Right lung (tissue), 10 donors: ENCODE measurements at places on chromosomes 11 and 22. TPM values are rescaled to one million over a fixed set of nuclear protein-coding genes. Genes with fewer than 3 reads are reported as not detected.

OR2AG2 gene
- polyA plus RNA-seq, result not detected

IGSF22 gene
- polyA plus RNA-seq, result 1.2 TPM

NXPE4 gene
- not detected for polyA plus RNA-seq

BEST1 gene
- polyA plus RNA-seq, result 6.0 TPM

CASP1 gene
- 32.3 TPM for polyA plus RNA-seq

CYTH4 gene
- 4.7 TPM for polyA plus RNA-seq

BIK gene
- 0.90 TPM for polyA plus RNA-seq

DNA sequence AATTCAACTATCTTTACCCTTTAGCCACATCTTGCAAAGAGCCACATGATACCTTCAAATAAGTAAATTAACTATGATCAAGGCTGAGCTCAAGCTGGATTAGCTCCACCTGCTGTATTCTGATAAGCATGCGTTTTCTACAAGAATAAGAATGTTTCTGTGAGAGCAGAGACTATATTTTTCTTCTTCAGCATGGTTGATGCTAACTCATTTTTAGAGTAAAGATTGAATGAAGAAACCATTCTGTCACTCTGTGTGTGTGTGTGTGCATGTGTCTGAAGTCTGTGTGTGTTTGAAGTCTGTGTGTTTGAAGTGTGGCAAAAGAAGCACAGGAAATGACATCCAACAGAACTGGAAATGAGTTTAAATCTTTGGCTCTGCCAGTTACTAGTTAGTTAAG, 12.0 kb upstream of the LAYN start:
- DNase-seq, result no peak

DNA sequence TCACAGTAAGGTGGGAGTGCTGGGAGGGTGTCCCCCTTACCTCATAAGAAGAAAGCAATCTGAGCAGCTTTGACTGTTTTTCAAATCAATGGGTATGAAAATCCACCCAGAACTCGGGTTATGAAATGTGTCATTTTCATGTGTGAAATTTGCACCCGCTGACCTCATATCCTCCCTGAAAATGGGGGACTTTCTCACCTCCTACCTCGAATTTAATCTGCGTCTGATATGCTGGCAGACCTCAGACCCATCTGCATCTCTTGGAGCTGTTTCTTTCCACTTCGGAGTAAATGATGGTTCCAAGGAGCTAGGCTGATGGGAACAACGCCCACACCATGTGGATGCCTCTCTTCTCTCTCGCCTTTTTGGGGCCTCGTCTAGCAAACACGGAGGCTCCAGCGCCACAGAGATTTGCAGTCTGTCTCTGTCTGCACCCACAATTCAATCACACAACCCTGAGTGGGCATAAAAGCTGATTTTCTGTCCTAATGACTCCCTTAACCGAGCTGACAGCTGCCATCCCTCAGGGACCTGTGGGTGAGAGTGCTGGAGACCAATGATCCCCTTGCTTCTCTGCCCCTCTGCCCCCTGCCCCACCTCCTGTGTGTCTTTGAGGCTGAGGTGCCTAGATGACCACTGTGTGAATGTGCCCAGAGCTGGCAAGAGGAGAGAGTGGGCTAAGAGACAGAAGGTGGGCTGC, 71.0 kb downstream of the TRIM29 start:
- no peak for DNase-seq

GRCh38 chr22:19758896-19759426, 1.6 kb upstream of the TBX1 start:
- no peak for DNase-seq

DNA sequence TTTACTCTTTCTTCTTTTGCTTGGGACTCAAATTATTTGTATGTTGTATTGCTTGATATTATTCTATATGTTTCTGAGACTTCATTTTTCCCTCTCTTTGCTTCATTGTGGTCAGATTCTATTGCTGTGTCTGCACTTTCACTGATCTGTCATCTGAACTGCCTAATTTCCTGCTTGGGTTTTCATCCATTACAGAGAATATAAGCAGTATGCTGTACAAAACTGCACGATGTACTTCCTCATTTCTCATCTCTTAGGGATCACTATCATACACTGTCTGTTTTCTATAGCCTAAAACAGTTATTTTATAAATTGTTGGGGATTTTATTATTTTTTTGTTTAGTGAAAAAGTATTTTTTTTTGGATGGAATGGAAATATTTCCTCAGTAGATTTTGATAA, 736.7 kb upstream of the ANO5 start:
- no peak for DNase-seq

DNA sequence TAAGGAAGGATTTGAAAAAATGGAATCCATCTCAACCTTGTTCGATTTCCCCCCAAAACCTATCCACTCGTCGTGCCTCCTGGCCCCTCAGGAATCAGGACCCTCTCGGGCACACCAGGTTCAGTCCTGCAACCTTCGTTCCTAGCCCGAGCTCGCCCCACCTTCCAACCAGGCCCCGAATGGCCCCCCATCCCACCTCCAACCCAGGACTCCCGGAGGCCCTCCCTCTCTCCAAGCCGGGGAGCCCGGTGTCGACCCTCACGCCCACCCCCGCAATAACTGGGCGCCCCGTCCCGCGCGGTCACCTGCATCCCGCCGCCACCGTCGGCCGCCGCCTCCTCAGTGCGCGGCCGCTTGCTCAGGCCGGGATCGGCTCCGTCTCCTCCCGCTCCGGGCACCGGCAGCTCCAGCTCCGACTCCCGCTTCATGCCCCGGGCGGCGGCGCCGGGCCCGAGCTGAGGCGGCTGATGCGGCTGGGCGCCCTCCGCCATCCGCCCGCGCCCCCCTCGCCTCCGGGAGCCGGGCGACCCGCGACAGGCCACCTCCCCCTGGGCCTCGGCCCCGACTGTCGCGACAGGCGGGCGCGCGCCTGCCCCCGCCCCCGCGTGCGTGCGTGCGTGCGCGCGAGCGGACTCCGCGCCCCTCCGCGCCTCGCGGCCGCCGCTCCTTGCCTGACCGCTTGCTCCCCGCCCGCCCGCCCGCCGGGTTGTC, 534 bp downstream of the RBFOX2 start:
- peak; percentile 47 for DNase-seq

DNA sequence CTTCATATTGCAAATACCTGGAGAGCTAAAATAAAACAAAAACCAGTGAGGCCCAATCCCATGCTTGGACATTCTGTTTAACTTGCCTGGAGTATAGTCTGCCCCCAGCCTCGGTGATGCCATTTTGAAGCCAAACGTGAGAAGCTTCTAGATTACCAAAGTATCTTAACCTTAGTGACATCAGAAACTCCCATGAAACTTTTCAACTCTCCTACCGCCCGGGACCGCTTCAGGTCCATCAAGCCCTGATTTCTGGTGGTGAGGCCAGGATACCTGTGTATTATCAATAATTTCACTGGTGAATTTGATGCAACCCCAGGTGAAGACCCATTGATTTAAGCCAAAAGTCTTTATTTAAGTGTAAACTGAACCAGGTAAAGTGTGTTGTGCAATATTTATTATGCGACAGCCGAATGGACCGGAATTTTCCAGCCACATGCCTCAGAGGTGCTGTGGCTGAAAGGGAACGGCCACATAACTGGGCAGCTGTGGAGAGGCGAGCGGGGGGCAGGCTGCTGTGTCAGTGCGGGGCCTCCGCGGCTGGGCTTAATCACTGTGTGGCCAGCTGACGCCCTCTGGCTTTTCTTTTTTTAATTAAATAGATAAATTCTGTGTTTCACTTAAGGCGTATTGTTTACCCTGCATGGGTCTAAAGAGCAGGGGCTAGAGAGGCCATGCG, 385.5 kb upstream of the B3GAT1 start:
- DNase-seq, result no peak

DNA sequence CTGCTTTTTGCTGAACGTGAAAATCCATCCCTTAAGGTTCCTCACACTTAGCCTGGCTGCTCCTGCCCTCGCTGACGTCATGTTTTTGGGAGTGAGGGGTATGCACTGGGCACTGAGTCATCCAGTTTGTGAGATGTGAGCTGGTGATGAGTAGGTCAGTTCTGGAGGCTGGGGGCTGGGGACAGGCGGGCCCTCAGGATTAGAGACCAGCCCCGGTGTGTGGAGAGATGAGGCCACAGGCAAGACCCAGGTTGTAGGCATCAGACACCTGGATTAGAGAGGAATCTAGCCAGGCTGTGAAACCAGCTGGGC, 9.2 kb downstream of the KCNC1 start:
- DNase-seq, result no peak

- DNase-seq, result no peak
Measured at GRCh38 chr22:19986011-19986409, 30.6 kb downstream of the ARVCF start.

GRCh38 chr11:19382131-19382611, 141.4 kb upstream of the E2F8 start:
- no peak for DNase-seq

GRCh38 chr11:67126986-67127385, 7.9 kb downstream of the KDM2A start:
- DNase-seq, result no peak

DNA sequence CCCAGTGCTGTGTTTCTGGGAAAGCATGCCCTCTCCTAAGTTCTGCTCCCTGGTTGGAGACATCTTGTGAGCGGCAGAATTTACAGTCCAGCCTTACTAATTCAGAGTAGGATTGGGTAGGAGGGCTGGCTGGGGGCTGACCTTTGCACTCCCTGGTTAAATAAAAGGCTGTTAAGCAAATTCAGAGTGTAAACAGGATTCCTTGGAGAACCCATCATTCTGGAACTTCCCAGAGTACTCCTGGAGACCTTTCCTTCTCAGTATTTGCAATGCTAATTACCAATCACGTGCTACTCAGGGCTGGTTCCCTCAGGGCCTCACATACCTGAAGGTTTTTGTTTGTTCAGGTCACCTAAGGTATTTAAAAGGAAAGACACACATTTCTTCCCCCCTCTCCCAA, 340.2 kb downstream of the TBC1D22A start:
- DNase-seq, result no peak

DNA sequence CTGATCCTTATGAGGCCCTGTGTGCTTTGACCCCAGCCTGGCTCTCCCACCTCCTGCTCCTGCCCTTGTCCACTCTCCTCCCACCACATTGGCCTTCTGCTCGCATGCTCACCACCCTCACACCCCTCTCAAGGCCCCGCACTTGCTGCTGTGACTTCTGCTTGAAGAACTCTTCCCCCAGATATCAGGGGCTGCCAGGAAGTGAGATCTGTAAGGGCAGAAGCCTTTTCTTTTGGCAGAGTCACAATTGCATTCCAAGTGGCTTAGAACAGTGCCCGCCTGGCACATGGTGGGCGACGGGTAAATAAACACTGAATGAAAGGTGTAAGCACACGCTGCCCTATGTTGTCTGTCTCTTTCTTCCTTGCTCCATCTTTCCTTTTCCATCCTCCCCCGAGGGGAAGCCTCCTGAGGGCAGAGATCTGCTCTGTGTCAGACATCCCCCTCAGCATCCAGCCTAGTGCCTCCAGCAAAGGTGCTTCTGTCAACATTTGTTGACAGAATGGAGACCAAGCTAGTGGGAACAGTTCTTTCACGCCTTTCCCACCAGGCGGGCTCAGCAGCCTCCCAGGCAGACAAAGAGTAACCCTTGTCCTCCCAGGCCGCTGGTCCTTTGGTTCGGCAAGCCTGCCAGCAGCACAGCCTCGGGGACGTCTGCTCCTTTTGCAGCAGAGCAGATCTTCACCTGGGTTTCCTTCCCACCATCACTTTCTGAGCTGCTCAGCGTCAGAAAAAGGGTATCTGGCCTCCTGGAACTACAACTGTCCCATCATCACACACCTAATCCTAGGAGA, 10.0 kb upstream of the PEX26 start:
- no peak for DNase-seq

DNA sequence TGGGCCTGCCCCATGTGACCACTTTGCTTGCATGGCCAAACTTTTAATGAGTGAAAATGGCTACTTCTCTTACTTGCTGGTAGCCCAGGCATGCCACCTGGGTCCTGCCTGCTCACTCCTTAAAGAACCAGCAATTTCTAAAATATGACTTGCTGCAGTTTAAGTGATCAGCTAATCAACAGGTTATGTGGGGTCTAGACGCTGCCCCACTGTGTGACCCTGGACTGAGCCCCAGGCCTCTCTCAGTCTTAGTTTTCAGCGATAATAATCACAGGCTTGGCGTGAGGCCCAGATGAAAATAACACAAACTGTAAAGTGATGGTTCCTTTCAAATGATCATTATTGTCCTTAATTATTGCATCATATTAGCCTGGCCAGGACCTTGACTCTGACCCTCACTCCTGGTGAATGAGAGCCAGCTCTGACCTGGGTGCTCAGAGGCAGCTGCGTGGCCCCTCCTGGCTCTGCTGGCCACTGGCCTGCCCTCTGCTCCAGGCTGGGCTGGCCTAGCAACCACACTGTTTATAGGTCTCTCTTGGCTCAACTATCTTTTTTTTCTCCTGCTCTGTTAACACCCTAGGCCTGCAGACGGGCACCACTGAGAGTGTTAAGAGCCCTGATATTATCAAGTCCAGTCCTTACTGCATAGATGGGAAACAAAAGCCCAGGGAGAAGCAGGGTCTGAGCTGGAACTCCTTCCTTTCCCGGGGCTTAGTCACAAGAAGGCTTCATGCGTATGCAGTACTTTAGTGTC, 89.7 kb downstream of the RRM1 start:
- no peak for DNase-seq

DNA sequence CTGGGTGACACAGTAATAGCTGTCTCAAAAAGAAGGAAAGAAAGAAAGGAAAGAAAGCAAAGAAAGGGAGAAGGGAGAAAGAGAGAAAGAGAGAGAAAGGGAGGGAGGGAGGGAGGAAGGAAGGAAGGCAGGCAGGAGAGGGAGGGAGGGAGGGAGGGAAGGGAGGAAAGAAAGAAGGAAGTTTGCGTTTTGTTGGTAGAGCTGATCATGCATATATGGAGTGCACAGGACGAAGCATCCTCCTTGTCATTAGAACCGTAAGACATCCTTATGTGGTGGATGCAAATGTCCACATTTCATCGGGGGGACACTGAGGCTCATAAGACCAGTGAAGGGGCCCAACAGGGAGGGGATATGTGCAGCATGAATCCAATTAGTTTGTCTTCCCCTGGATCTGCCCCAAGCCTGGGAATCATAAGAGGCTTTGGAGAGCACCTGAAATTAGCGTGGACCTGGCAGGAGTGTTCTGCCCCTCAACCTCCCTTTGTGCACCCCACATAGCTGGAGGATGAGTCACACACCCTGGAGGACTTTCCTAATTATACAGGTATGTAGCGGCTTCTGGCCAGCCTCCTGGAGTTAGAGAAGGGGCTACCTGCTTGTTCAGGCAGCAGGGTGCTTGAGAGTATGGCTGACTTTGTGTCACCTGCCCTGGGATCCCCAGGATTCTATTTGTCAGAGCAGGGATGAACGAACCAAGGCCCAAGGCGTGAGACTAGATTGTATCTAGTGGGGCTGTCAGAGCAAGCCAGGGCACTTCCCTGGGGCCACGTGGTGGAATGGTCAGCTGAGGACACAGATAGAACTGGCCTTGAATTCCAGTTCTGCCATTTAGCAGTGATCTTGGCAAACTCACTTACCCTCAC, 119.7 kb upstream of the CD82 start:
- no peak for DNase-seq

DNA sequence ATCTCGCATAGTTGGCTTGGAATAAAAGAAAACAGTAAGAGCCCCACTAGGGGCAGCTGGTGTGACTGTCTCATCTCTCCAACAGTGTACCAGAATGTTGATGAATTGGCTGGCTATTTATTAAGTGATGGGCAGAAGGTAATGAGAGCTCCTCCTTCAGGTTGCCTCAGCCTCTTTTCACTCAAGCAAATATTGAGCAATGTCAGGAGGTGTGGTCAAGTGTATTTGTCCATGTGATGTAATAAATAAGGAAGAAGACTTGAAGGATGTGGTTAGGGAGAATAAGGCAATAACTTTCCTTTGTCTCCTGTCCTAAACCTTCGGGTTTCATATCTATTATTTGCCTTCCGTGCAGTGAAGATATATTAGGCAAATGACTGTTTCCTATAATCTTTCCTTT, at the start of gene TCN1:
TSS of gene TCN1 (minus strand) at position 91 of the 400 bp plus-strand sequence. CDS start at position 74, 17 bp downstream.
- no peak for DNase-seq

- DNase-seq, result no peak
Measured at GRCh38 chr11:33110083-33110482, 51.2 kb downstream of the CSTF3 start.
